Choroid plexus epithelial cell (primary cell): ENCODE measurements at places on chromosomes 7 and 10.
A peak's percentile ranks its signal among the peaks of the same experiment; 100 is the strongest.

GRCh38 chr7:22934023-22934422 is 79.9 kb downstream of the HYCC1 start:
- no peak for DNase-seq

DNA sequence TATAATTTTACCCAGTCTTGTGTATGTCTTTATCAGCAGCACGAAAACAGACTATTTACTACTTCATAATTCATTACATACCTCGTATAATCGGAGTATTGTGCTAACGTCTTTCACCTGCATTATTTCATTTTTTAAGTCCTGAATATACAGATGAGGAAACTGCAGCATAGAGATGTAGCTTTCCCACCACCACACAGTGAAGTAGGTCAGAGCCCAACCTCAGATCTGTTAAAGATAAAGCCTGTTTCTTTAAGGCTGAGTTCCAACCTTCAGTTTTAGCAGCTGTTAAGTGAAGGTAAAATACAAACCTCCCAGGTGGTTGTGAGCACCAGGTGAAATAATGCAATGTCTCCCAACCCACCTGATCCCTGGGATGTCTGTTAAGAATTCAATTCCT is 2.0 kb upstream of the ADAM12 start:
- DNase-seq, result no peak

GRCh38 chr10:97538839-97539238 is 33.7 kb upstream of the ANKRD2 start:
- no peak for DNase-seq

GRCh38 chr10:3757638-3758490 is 27.1 kb downstream of the KLF6 start:
- peak; percentile 64 for DNase-seq

DNA sequence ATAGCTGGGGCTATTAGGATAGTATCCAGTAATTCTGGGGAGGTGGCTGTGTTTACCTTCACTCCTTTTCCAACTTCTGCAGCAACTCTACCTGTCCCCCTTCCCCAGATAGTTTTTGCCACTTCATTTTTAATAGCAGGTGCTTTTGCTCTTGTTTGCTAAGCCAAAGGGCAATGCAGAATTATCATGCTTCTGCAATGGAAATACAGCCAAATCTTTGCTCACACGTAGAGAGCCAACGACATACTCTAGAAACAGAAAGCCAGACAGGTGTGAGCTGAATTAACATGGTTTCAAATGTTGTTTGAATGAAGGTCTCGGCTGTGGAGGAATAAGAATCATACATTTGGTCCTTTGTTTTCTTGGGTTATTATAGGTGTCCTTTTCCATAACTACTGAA is 14.4 kb downstream of the PLEKHS1 start:
- no peak for DNase-seq

DNA sequence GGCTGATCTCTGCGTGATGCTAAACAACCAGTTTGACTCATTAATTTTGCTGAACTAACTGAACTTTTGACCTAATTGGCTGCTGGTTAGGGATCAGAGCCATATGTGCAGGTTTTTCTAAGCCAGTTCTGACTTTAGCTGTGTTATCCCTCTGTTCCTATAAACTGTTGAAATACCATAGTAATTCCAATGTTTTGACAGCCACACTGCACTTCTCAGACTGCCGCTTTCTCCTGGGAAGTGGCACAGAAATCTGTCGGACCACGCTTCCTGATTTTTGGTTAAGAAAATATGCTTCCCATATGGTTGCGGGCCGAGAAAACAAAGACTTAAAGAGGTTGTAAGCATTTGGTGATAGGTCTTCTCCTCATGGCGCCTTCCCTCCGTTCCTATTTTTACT is 42.3 kb downstream of the TBXAS1 start:
- DNase-seq, result peak; percentile 39

DNA sequence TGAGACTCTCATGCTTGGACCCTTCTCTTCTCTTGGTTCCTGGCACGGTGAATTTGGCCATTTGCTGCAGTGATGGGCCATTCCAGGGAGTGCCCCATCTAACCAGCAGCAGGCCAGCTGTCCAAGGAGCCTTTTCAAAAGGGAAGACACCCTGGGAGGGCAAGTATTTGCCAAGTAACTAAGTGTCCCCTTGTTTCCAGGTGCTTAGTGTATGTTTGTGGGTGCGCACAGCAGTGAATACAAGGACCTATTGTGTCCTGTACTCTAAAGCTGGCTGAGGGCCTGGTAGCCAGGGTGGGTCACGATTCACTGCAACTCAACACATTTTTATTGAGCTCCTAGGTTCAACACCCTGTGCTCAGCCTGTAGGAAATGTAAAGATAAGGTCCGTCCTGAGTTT is 348.8 kb downstream of the RNLS start:
- no peak for DNase-seq

DNA sequence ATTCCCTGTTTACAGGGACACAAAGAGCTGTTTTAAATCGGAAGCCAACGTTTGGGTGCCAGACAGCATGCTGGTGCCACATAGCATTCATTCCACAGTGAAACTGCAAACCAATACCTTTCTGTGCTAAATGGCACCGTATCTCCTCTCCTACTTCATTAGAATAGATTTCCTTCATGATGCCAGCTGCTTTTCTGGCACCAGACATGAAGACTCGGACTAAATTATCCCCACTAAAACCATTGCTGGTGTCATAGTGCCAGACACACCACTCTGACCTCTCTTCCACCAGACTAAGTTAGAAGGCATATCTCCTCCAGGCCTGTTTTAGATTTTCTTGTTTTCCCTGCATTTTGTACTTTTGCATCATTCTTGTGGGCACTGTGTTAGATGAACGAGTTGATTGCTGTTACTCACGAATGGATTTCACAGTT is 155.1 kb downstream of the ETV1 start:
- DNase-seq, result no peak

DNA sequence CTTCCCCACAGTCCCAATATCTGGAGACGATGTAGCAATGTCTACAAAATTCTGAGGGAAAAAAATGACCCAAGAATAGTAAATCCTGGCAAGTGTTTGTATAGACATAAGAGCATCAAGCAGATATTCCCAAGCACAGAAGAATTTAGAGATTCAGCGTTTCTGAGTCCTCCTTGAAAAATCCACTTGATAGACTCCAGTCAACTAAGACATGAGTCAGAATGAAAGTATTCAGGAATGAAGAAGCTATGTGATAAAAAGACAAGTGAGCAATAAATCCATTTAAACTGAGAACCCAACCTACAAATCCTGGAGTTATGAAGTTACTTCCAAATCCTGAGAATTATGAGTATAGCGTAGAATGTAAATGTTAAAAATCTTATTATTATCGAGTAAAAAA is 86.1 kb upstream of the NPY start:
- peak; percentile 0 for DNase-seq

- no peak for DNase-seq
Observed at GRCh38 chr7:127380479-127380878, 12.0 kb downstream of the ZNF800 start.

GRCh38 chr7:115153769-115154477 is 232.0 kb downstream of the MDFIC start:
- no peak for DNase-seq

DNA sequence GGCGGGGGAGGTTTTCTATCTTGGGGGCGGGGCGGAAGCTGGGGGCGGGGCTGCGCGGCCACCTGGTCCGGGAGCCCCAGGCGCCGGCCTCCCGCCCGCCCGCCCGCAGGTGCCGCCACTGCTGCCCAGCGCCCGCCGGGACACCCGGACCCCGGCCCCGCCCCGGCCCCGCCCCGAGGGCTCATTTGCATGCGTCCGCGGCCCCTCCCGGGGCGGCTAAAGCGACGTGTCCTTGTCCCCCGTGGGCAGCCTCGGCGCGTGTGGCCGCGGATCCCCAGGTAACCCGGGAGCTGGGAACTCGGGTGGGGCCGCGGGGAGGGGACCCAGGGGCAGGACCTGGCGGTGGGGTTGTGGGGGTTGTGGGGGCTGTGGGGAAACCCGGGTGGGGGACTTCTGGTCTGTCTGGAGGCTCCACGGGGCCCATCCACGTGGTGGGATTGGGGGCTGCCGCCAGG is at the start of gene BHLHA15:
Gene BHLHA15, plus strand, starts transcription at position 219 of the 455 bp plus-strand sequence. CDS start 871 bp downstream, outside the sequence.
- no peak for DNase-seq

DNA sequence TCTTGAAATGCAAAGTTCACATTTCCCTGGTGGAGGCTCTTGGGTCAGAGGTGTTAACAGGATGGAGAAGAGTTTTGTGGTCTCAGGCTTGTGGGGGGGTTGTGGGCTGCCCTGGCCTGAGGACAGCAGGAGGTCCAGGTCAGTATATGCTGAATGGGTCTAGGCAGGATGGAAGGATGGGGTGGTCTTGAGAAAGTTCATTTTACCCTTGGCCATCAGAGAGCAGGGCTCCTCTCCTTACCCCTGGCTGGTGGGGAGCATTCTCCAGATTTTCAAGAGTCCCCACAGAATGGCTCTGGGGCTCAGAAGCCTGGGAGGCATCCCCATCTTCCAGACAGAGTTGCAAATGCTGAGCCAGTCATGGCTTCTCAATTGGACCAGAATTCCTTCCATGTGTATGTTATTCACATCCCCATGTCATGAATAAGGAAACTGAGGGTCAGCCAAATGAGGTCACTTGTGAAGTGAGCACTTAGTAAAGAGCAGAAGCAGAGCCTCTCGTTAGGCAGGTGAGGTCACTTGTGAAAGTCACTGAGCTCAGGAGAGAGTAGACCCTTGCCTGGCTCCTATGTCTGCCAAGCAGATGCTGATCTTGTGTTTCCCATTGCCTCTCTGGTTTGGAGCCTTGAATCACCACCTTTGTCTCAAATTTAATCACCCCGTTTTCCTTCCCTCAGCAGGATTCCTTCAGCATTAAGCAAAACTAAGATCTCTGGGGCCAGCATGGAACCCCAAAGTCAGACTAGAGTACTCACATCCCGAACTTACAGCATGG is 33.0 kb downstream of the MBL2 start:
- DNase-seq, result no peak

DNA sequence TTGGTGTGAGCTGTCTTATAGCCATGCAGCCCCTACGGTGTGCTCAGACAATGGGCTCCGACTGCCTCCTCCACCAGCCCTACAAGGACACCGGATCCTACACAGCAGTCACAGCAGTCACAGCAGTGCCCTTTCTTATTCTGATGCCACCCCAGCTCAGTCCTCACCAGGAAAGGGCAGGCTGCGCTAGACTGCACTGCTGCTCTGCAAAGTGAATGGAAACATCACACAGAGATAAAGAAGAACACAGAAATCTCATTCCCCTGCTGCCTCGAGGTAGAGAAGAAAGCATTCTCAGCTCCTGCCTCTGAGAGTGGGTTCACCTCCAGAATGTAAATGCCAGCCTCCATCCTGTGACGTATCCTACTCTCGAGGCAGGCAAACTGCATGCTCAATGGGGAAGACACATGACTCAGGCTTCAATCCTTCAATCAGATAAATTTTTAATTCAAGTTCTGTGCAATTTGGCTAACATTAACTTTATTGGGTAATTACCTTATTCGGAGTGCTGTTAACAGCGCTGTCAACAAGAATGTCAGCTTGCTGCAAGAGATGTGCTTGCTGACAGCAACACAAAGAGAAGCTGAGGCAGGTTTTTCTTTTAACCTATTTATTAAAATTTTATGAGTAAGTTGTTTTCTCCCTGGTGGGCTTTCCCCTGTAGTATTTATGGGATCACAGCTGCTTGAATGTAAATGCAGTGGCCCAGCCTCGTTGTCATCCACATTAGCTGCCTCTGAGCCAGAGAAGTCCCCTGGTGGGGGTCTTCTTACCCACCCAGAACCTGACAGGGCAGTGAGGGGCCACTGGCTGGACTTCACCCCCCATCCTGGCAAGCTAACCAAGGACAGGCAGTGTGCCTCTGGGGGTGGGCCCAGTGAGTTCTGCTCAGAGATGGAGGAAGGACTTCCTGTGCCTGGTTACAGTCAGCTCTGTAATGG is 241.3 kb upstream of the KMT2E start:
- no peak for DNase-seq

DNA sequence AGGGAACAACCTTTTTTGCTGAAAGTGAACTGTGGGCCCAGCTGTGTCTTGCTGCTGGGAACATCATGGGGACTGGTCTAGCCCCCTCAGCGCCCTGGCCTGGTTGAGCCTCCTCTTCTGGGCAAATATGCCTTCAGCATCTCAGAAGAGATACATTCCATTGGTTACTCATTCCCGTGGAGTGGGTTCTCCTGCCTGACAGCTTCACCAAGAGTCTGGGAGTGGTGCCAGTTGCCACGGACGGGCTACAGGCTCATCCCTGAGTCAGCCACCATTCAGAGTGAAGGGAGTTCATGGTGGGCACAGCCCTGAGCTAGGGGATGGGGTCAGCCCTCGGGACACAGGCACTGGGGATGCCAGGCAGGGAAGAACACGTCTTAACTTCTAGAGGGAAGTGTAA is 81.9 kb downstream of the RAMP3 start:
- DNase-seq, result peak; percentile 55

DNA sequence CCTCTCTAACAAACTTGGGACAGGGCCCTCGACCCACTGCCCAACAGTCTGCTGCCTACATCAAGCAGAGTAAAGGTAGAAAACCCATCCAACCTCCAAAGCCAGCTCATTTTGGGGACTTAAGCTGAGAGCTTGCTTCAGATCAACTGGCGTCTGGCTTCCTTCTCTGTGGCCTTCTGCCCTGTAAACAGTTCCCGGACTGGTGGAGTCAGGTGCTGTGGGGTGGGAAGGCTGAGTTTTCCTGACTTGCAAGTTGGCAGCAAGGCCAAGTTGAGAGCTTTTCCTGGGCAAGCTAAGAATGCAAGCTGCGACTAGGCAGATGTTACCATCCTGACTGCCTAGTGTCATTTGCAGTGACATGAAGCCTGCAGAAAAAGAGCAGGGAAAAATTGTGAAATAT is 3.7 kb downstream of the GALNT17 start:
- no peak for DNase-seq

- no peak for DNase-seq
Observed at GRCh38 chr7:139455789-139456188, 27.7 kb downstream of the KLRG2 start.

DNA sequence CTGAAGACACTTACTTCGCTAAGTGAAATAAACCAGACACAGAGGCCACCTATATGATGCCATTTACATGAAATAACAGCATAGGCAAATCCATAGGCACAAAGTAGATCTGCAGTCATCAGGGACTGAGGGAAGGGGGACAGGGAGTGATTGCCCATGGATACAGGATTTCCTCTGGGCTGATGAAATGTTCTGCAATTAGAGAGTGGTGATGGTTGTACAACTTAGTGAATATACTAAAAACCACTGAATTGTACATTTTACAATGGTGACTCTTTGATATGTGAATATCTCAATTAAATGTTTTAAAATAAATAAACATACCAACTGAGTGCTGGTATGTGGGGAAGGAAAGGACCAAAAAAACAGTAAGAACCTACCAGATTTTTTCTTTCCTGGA is 20.4 kb downstream of the PPA1 start:
- DNase-seq, result no peak

DNA sequence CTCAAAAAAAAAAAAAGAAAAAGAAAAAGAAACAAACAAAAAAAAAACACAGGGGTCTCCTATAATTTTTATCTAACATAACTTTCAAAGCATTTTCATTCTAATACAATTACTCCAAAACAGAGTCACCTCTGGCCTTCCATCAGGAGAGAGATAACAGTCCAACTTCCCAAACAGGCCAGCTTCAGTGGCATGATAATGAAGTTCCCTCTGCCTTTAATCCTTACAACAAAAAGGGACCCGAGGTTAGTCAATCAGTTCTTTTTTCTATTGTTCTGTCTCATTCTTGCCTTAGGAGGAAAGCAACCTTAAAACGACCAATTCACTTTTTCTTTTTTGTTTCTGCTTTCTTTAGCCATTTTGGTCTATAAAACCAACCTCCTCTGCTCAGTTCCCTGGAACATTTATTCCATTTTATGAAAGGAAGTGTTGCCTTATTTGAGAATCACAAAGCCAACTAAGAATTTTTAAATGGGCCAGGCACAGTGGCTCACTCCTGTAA is 16.5 kb upstream of the FXYD4 start:
- DNase-seq, result no peak
